Uterus (tissue), 4 donors: ENCODE measurements at places on chromosomes 7 and 10. TPM values are rescaled to one million over a fixed set of nuclear protein-coding genes. Genes with fewer than 3 reads are reported as not detected.

The SUN3 gene
- total RNA-seq, result not detected

The PKD2L1 gene
- not detected for total RNA-seq

The GNG11 gene
- total RNA-seq, result 33.0 TPM

The WASHC2C gene
- total RNA-seq, result 70.4 TPM

The FFAR4 gene
- total RNA-seq, result not detected

The CYP3A4 gene
- total RNA-seq, result 0.18 TPM

The TEX47 gene
- not detected for total RNA-seq

The LGI1 gene
- total RNA-seq, result not detected
